ENCODE measurements at places on chromosomes 6 and 20.
A peak's percentile ranks its signal among the peaks of the same experiment; 100 is the strongest.

- no peak for DNase-seq
Observed at GRCh38 chr6:119273272-119274196, 76.0 kb downstream of the MAN1A1 start.

DNA sequence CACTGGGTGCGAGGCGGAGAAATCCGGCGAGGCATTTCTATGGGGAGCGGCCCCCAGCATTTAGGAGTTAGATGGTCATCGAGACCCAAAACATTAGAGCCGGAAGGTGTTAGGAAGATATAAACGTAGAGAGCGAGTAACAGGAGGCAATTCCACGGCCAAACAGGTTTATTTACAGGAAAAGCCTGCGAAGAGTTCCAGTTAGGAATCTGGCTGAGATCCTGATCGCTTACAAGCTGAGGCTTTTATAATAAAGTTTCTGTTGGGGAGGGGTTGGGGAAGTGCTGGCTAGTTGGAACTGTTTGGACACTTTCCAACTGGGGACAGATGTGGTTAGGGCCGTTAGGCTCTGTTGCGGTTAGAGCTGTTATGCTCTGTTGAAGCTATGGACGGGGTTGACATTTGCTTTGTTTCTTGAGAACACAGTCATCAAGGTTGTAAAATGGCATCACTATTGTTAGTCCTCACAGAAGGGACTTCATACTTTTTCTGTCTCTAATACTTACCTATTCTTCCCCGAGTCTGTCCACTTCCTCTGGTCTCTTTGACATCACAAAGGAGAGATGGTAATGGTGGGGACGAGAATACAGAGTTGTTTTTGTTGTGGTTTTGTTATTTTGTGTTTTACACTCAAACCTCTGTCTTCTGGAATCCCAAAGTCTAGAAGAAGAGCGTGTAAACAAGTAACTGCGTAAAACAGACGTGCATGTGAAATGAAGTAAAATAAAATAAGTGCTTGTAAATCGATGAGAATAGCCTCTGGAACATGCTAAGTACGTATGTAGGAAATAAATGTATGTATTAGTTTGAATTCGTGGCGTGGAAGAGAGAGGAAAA is 554 bp upstream of the ZSCAN31 start:
- peak; percentile 44 for DNase-seq

DNA sequence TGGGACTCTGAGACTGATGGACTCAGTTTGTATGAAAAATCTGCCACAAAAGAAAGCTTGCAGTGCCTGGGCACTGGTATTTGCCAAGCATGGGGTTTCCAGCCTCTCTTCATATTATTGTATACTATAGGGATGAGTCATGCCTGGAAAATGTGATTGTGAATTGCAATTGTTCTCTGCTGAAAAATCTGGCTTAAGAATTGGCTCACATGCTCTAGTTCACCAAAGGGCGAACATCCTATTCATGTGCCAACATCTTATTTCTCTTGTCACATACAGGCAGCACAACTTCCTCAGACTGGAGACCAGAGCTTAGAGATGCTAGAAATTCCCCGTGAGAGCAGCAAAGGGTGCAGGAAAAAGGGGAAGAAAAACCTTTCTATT is 103.6 kb upstream of the KCNK16 start:
- no peak for DNase-seq

GRCh38 chr20:45452772-45453691 is 16.5 kb upstream of the WFDC2 start:
- no peak for DNase-seq

DNA sequence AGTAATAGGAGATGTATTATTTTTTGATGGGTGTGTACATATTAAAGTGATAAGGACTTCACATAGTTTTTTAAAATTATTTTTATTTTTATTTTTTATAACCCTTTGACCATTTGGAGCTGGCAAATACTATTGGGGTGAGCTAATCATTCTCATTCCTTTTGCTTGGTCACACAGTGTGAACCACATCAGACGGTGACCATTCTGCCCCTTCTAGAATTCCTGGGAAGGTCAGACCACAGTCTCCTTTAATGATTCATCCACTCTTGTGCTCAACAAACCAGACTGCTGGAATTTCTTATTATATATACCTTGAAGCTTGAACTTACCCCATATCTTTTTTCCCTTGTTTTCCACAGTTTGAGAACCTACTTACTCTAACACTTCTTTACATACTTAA is 23.9 kb upstream of the PRL start:
- DNase-seq = no peak

DNA sequence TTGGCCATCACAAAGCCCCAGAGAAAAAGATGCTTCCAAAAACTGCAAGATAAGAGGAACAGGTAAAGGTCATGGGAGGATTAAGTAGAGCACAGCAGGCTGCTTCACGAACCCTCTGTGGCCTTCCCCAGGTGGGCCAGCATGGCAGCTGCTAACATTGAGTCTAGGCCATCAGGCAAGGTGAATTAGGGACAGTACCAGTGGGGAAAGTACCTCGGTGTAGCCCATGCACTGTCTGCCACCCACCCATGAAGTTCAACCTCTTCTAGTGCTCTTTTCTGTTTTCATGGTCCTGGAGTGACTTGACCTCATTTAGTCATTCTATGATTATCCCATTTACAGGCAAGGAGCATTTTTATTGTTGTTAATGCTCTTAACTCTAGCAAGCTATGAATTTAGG is 108.6 kb upstream of the DUSP22 start:
- no peak for DNase-seq

DNA sequence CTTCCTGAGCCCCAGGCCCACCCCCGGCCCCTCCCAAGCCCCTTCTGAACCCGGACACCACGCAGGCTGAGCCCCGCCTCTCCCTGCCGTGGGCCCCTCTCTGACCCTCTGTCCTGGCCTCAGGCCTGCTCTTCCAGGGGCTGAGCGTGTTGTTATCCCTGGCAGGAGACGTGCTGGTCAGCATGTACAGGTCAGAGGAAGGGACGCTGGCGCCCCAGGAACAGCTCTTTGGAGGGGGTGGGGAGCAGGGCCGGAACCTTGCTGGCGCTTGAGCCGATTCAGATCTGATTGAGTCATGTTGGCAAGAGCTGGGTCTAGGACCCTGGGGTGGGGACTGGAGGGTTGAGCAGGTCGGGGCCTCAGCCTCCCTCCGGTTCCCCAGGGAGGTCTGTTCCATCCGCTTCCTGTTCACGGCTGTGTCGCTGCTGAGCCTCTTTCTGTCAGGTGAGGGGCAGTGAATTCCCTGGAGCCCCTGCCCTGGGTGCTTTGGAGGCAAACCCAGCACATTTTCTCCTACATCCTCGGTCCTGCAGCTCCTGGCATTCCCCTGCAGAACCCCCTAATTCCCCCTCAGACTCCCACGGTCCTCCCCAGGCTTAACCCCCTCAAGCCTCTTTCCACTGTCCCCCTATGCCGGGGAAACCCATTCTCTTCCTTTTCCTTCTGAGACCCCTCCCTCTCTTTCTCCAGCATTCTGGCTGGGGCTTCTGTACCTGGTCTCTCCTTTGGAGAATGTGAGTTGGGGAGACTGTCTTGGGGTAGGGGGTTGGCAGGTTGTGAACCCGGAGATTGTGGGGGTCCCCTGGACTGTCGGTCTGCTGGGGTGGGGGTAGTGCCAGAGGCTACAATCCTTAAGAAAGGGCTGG is 2.0 kb downstream of the SPAG4 start:
- peak; percentile 80 for DNase-seq

- DNase-seq = no peak
Observed at GRCh38 chr6:118511930-118512715, 36.0 kb upstream of the PLN start.

GRCh38 chr6:35543459-35544193 is 30.9 kb upstream of the TULP1 start:
- DNase-seq = no peak

GRCh38 chr20:64222291-64222735 is 33.2 kb upstream of the PCMTD2 start:
- DNase-seq = no peak

DNA sequence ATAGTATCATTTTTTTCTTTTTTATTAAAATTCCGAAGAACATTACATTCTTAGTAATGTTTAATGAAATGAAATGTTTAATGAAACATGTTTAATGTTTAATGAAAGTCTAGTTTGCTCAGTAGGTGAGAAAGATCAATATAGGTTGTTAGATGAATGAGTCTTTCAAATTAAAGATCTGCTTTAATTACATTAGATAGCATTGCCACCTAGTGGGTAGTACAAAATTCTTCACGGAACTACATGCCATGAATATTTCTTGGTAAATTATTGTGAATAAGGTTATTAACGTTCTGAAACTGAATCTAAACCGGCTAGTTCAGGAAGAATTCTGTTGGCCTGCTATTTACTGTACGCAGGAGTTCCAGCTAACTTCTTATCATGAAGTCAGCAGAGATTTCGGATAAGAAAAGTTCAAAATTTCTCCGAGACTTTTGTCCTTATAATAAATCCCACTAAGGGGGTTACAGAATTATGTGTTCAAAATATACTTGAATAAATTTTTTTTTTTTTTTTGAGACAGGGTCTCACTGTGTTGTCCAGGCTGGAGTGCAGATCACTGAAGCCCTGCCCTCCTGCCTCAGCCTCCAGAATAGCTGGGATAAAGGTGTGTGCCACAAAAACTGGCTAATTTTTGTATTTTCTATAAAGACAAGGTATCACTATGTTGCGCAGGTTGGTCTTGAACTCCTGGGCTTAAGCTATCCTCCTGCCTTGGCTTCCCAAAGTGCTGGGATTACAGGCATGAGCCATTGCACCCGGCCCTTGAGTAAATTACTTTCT is 7.9 kb upstream of the GMNN start:
- DNase-seq = no peak

DNA sequence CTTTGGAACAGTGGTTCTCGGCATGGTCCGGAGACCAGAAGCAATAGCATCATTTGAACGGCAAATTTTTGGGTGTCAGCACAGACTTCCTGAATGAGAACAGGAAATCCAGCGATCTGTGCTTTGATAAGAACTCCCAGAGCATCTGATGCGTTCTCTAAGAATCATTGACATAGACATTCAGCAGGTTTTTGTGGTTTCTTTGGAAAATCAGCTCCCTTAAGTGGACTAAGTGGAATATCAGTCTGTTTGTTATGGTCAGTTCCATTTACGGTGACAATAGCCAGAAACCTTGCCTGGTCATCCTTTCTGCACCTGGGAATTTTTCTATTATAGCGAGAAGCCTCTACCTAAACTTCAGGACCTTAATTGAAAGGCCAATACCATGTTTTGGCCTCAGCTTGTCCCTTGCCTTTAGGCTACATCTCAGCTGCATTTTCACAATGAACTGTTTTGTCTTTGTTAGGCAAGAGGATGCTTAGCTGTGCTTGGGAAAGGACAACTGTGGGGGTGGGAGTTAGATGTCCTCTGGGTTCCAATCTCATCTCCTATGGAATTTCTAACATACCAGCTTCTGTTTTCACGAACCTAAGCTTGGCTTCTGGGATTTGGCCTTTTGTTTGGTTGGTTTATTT is 299.7 kb downstream of the CDKAL1 start:
- DNase-seq = no peak

DNA sequence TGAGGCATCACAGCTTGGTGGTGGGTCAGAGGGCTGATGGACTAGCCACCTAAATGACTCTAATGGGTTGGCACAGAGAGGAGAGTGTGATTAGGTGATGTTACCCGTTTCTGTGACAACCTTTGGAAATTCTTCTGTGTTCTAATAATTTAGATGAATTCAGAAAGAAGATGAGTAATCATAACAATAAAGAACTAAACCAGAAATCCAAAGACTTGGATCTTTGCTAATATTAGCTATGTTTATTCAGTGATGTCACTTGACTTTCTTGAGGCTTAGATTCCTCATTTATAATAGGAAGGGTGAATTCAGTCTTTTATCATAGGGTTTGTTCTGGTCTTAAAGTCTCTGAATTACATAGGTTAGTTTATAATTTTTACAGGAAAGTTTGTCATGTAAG is 19.9 kb downstream of the CRYBG1 start:
- DNase-seq = no peak

DNA sequence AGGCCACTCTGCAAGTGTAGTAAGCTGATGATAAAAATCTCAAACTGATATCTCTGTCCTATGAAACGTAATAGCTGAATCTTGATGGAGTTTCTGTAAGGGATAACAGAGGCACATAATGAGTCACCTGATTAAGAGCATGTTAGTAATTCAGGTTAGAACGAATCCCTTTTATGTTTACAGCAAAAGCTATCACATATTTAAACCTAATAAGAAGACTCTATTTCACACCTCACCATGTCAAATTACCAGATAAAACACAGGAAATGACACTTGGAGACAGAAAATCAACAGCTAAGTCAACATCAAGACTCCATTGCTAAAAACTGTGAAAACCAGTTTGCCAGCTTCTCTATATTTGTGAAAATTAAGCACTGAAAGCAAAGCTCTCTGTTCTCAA is 11.8 kb downstream of the CST7 start:
- DNase-seq = no peak

GRCh38 chr6:84074988-84075781 is 41.6 kb downstream of the MRAP2 start:
- DNase-seq = no peak

DNA sequence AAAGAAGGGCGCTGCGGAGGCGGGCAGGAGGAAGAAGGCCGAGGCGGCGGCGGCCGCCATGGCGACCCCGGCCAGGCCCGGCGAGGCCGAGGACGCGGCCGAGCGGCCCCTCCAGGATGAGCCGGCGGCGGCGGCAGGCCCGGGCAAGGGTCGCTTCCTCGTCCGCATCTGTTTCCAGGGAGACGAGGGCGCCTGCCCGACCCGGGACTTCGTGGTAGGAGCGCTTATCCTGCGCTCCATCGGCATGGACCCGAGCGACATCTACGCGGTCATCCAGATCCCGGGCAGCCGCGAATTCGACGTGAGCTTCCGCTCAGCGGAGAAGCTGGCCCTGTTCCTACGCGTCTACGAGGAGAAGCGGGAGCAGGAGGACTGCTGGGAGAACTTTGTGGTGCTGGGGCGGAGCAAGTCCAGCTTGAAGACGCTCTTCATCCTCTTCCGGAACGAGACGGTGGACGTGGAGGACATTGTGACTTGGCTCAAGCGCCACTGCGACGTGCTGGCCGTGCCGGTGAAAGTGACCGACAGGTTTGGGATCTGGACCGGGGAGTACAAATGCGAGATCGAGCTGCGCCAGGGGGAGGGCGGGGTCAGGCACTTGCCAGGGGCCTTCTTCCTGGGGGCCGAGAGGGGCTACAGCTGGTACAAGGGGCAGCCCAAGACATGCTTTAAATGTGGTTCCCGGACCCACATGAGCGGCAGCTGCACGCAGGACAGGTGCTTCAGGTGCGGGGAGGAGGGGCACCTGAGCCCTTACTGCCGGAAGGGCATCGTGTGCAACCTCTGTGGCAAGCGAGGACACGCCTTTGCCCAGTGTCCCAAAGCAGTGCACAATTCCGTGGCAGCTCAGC is 780 bp downstream of the ZCCHC3 start:
- DNase-seq = peak; percentile 72

Measured in NCI-H526 treated with DMSO at 0.1 percent for 48 hours (cell line).